ENCODE measurements at places on chromosomes 16 and 17.
A peak's percentile ranks its signal among the peaks of the same experiment; 100 is the strongest.

- no peak for DNase-seq
These were observed 169.7 kb downstream of the ANKFN1 start for GRCh38 chr17:56322991-56323390.

- peak; percentile 20 for DNase-seq
These were observed 40.9 kb downstream of the TMEM235 start for GRCh38 chr17:78272181-78272913.

GRCh38 chr16:668519-669171, 713 bp downstream of the RHOT2 start:
- no peak for DNase-seq

DNA sequence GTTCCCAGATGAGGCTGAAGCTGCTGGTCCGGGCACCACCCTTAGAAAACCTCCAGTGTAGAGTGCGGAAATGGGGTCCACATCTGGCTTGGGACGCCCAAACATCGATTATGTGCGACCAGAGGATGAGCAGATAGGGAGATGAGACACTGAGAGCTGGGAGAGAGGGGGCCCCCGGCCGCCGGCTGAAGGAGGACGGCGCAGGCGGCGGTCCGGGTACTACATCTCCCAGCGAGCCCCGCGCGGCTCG, 182 bp upstream of the SPECC1 start:
- no peak for DNase-seq

GRCh38 chr16:23225109-23225508, 42.6 kb downstream of the SCNN1G start:
- no peak for DNase-seq

DNA sequence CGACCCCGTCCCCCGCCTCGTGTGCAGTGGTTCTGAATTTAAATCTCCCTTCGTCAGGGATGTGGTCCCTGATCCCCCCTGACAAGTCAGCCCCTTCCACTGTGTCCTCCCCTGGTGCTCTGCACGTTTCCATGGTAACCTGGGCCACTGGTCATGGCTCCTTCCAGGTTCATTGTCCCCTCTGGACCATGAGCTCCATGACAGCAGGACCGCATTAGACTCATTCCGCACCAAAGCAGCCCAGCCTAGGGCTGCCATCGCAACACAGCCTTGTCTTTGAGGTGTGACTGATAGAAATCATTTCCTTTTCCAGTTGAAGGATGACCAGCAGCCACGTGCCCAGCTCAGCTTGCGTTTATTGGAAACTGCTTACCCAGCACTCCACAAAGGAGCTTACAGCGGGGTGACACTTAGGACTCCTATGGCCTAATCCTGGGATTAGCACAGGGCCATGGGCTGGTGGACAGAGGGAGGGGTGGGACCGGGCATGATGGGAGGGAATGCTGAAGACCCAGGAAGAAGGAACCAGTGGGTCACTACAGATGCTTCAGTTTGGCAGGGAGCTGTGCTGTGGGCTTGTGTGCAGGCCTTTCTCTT, 7.6 kb downstream of the RCVRN start:
- no peak for DNase-seq

DNA sequence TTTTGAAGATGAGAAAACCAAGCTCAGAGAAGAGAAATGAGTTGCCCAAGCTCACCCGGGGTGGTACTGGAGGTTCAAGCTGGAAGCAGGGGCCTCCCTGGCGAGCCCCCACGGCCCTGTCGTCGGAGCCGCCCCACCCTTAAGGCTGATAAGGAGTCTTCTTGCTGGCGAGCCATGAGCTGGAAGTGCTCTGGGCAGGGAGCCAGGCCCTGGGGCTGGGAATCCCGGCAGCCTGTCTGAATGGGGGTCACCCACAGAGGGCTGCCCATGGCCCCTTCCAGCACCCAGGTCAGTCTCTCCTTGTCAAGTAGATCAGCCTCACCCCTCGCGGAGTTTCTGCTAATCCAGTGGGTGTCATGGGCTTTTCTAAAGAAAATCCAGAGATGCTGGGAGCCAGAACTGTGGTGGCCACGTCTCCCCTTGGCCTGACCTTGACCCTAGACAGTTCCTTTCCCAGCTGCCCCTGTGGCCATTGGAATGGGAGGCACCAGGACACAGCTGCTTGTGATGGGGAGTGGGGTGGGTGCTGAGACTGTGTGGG, 1.2 kb upstream of the P2RX1 start:
- DNase-seq = no peak

DNA sequence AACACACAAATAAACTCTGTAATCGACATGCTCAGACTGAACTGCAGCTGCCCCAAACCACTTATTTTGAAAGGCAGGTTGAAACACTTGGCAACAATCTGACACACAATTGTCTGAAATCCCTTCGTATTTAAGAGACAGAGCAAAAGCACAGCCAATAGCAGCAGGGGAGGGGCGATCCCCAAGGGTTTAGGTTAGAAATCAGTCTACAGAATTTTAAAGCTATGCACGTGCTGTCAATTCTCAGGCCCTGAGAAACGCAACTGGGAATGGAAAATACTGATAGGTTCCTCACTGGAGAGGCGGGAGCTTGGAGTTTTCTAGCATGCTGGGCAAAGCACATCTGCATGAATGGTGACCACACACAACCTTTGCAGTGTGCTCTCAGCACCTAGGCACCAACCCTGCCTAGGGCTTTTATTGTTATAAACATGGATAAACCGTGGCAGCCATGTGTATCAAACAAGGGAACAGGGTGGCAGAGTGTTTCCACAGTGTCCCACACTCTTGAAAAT, 168.0 kb downstream of the AATF start:
- no peak for DNase-seq

- DNase-seq = no peak
These were observed 189.2 kb downstream of the PRKCB start for GRCh38 chr16:24024971-24025370.

All from activated naive CD8-positive, alpha-beta T cell treated with anti-CD3 and anti-CD28 coated beads, Interleukin-2, amount 50 U/mL, for 16 hours (primary cell).